ENCODE measurements at places on chromosomes 13 and 19. TPM values are rescaled to one million over a fixed set of nuclear protein-coding genes. Genes with fewer than 3 reads are reported as not detected.

GRCh38 chr13:50891206-50891605 lies 18.4 kb upstream of the RNASEH2B start:
- no peak for DNase-seq

GRCh38 chr13:66399873-66400272 lies 830.3 kb downstream of the PCDH9 start:
- DNase-seq: no peak

DNA sequence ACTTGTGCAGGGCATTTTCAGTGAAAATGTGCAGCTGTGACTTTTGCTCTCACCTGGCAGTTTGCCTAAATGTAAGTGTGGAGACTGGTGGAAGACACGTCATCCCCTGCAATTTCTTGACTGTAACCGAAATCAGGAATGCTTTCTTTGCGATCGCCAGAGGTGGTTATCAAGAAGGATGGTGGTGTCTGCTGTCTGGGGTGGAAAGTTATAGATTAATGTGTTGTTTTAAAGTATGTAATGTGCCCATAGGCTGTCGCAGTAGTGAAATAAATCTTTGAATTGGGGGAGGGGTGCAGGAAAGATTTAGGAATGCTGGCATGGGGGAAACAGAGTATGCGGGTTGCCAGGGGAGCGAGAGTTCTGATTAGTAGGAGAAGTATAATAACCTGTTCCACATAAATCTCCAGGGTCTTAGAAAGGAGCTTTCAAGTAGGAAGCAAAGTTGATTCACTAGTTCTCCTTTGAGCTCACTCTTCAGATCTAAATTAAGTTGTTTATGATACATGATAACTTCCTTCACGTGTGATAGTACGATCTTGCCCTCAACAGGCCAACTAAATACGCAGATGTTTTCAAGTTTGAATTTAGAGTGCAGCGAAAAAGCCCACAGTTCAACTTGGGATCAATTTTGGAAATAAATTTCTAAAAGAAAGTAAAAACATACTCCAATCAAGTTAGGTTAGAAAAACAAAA lies 1520.0 kb upstream of the SLC10A2 start:
- DNase-seq: peak; percentile 25

DNA sequence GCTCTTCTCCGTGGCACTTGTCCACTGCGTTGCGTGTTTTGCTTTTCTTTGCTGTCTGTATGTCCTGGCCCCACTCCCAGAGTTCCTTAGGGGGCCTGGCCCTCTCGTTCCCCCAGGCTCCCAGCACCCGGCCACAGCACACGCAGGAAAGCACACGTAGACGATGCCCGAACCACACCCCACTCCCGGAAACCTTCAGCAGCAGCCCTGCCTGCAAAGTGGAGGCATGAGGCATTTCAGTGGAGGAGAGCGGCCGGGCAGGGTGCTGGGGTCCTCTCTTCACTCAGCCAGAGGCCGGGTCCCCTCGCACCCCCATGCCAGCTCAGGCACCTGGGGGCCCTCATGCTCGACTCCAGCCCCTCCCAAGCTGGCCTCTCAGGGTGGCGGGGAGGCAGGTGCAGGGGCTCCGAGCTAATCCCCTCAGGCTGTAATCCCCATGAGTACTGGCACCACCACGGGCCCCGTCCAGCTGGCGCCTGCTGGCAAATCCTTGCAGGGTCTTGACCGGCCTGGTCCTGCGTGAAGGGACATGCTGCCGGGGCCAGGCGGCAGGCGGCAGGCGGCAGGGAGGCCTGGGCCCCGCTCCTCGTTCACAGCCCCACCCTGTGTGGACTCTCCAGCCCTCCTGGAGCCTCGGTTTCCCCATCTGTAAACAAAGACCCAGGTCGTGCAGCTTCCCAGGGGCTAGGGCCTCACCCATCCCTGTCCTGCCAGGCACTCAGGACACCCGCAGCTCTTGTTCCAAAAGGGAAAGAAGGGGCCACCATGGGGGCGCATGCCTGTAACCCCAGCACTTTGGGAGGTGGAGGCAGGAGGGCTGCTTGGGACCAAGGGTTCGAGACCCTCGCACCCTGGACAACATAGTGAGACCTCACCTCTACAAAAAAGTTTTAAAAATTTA lies 7.0 kb downstream of the PIP5K1C start:
- DNase-seq: peak; percentile 7

DNA sequence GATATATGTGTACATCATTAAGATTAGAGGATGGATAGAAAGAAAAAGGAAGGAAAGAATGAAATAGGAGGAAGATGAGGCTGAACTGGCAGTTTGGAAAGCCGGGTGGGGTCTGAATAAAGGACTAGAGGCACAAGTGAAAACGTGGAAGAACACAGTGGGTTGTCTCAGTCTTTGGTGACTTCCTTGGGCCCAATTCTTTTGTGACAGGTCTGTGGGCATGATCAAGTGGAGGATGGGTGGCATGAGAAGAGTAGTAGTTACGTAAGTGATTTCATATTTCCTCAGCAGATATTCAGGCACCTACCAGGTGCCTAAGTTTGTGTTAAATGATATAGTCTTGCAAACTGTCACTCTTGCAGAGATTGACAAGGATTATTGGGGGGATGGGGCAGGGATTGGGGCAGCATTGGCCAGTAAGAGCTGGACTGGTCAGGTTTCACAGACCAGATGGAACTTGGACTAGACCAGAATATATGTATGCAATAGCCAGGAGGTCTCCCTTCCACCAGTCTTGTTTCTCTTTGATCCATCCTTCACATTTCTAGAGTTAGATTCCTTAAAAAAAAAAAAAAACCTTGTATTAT lies 2.7 kb downstream of the TPP2 start:
- no peak for DNase-seq

DNA sequence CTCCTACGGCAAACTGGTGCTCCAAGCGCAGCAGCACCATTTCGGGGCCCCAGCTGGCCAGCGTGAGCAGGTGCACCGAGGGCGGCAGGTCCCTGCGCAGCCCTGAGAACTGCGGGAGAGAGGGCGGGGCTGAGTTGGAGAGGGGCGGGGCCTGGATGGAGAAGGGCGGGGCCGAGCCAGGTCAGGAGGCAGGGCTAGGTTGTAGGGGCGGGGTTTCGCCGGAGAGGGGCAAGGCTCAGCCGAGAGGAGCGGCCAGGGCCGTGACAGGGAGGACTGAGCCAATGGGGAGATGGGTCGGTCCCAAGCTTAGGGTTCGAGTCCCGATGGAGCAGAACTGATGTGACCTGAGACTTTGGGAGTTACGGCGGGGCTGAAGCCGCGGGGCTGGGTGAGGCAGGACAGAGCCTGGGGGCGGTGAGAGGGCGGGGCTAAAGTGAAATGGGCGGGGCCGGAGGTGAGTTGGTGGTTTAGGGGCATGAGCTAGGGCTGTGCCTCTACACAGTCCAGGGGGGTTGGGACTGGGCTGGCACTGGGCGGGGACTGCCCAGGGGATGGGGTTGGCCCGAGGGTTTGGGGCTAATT lies 19.0 kb downstream of the MAN2B1 start:
- DNase-seq: no peak

TMEM59L gene
- 2.2 TPM for total RNA-seq

ZNF177 gene
- total RNA-seq: 1.1 TPM
